Activated T-cell treated with anti-CD3 and anti-CD28 coated beads, Interleukin-2, amount 50 U/mL, for 1 hour (primary cell): ENCODE measurements at places on chromosomes 5 and 9.

DNA sequence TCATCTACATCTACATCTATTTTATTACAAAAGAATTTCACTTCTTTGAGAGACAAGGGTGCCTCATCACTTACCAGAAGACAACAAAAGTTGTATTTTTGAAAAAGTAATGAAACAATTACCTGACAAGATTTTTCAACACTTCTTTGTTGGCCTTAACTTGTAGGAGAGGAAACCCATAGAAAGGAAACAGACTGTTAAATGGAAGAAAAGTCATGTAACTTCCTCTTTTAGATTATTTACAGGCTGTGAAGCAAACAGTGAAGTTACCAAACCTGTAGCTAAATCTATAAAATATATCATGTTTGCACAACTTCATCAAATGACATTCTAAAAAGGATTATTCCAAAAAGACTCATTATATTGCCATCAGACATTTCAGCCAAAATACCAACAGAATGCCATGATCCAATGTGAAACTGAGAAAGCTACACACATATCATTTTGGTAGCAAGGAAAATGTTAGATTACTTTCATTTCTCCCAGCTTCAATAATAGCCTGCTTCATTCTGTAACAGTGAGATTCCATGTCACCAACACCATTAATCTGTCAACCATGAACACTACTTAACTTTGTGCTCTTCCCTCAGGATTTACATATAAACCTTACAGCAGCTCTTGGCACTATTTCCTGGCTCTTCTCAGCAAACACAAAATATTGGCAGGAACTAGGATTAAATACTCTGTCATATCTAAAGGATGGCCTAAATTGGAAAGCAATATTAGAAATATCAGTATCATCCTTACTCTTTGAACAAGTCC, 122.5 kb downstream of the MCTP1 start:
- DNase-seq = no peak

DNA sequence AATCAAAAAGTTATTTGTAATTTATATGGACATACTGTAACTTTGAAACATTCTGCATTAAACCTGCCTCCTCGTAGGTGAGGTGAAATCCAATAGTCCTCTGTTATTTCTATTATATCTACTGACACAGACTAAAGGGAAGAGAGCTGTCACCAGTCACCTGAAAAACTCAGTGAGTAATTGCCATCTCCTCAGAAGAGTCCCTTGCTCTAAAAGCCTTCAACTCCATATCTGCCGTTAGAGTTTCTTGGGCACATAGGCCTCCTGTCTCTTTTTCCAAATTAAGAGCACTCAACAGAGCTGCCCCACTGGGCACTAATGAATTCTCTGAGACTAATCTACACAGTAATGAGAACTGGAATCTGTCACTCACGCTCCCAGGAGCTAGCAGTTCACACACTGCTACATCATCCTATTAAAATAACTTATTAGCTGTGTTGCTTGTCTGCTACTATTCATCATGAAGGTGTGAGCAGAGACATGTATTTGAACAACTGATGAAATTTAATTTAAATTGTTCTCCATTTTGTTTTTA, 67.3 kb upstream of the VCAN start:
- DNase-seq = no peak

DNA sequence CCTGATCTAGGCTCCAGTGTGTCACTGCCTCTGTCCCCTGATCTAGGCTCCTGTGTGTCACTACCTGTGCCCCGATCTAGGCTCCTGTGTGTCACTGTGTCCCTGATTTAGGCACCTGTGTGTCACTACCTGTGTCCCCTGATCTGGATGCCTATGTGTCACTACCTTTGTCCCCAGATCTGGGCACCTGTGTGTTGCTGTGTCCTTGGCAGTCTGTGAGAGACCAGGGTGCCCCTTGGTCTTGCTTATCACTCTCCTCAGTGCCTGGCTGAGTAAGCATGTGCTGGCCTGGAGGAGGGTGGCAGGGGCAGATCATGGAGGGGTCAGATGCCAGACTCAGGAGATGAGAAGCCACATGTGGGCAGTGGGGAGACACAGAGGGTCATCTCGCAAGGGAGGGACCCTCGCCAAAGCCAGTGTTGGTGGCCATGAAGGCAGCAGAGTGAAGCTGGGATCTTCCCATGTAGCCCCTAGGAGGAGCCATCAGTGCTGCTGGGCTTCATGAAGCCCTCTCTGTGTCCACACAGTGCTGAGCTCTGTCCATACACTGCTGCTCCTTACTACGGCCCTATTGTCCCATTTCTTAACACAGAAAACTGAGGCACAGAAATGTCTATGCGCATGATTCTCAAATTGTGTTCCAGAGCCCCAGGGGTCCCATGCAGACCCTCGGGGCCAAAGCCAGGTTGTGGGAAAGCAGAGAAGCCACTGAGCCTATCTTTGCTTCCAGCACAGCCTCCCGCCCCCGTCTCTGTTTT, 15.5 kb downstream of the OLFML2A start:
- no peak for DNase-seq

GRCh38 chr5:173537228-173537627, 79.2 kb downstream of the BOD1 start:
- no peak for DNase-seq

DNA sequence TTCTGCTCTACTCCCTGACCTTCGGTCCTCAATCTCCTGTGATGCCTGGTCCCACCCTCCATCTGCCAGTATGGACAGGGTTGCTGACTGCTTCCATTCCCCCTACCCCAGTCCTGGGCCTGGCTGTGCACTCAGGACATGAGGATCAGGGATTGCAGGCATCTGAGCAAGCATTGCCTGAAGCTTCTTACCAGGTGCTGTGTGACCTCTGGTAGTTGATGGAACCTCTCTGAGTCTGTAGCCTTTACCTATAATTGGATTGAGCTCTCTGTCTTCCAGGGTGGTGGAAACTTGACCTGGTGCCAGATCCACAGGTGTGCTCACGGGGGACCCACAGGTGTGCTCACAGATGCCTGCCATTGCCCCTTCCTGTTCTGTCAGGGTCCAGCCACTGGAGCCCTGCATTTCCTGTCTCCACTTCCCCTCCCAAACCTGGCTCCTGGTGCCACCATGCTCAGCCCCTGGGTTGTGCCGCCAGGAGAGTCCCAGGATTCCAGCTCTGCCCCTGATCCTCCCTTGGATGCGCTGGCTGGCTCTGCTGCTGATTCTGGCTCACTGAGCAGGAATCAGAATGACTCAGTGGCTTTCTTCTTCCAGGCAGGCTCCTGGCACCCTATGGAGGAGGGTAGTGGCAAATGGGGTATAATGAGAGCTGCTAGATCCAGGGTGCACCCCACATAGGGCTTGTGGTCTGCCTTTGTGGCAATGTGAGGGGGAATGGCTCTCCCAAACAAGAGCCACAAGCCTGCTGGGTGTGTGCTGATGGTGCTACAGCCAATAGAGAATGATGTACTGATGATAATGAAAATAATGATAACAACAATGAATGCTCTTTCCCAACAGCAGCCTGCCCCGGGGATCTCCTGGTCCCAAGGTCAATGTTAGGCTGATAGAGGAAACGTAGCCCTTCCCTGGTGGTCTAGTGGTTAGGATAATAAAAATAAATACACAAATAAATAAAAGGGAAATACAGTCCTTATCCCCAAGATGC, 35.2 kb upstream of the PSD2 start:
- no peak for DNase-seq

DNA sequence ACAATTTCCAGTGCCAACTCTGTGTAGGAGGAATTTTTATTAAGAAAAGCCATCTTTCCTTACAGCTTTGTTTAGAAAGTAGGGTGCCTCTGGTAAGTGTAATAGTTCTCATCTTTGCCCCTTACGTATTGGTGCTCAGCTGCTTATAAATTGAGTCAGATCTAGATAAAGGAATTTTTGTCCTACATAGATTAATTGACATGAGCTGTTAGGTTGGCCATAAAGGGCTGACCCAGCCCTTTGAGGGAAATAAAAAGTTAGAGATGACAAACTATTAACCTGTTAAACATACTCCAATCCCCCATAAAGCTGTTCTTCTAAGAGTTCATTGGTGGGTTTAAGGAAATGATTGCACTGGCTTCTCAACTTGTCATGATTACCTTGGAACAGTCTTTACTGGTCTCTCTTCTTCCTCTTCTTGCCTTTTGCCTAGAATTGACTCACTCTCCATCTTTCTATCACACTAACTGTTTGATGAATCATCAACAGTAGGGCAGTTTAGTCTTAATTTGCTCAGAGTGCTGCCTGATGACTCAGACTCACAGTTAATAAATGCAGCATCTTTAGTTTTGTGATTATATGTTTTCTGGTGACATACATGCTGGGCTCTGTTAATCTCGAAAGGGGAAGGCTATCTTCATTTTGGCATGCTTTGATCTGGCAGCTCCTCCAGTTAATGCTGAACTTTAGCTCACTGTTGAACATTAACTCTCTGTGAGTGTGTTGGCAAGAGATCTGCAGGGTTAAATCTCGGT, 51.7 kb downstream of the ARHGAP26 start:
- no peak for DNase-seq

- no peak for DNase-seq
Observed at GRCh38 chr5:112895682-112896081, 26.3 kb downstream of the REEP5 start.

DNA sequence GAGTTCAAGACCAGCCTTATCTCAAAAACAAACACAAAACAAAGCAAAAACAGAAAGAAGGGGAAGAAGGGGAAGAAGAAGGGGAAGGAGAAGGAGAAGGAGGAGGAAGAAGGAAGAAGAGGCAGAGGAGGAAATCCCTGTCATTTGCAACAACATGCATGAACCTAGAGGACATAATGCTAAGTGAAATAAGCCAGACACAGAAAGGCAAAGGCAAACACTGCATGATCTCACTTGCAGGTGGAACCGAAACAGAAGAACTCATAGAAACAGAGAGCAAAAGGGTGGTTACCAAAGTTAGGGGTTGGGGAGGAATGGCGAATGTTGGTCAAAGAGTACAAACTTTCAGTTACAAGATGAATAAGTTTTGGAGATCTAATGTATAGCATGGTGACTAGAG, 135.4 kb downstream of the UGCG start:
- no peak for DNase-seq

GRCh38 chr5:129460672-129460935, 506 bp downstream of the ADAMTS19 start:
- no peak for DNase-seq

- no peak for DNase-seq
Observed at GRCh38 chr5:97094579-97095317, 47.7 kb downstream of the LIX1 start.

DNA sequence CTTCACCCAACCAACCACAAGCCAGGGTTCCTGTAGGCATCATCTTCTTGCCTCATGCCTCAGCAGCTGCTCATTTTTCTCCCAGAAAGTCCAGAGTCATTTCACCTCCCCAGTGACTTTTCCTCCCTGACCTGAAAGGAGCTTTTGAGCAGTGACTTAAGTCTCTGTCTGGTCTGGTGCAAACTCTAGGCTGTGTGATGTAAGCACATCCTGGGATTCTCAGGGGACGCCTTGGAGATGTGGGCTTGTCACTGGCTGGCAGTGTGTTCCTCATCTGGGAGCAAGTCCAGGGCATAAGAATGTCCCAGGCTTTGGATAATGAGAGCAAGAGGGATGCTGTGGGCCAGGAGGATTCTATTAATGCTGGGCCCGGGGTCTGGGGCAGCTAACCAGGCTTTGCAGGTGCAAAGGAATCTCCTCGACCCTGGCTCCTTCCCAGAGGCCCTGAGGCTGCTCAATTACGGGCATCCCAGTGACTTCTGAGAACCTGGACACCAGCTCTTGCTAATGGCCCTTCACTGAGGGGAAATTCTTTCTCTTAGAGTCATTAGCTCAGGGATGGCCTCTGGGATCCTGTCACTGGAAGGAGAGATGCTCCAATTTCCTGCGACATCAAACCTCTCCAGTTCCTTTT, 211.0 kb upstream of the PANK3 start:
- DNase-seq = no peak

GRCh38 chr5:61735531-61735930, 403.5 kb downstream of the ZSWIM6 start:
- DNase-seq = no peak
